Gastrocnemius medialis (tissue), 4 donors: ENCODE measurements at places on chromosomes 5 and 9.
A peak's percentile ranks its signal among the peaks of the same experiment; 100 is the strongest.

DNA sequence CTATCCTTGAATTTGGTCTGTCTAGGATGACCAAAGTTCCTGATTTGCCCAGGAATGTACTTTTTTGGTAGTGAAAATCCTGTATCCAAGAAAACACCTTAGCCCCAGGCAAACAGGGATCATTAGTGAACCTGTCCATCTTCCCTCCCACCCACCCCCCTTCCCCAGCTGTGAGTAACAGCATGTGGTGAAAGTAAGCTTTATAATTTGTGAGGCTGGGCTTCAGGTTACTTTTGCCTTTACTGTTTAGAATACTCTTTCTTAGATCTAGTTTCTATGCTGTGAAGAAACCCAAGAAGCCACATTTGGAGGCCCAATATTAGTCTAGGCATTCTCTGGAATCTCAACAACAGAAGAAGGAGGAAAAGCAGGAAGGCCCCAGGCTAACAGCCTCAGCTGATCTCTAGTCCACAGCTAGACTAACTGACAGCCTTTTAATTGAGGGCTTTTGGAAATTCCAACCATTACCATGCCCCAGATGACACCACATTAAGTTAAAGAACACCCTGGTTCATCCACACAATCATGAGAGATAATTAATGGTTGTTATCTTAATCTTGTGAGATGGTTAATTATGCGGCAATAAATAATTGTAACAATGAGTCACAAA lies 703.0 kb upstream of the NUDT12 start:
- no peak for DNase-seq

- DNase-seq, result no peak
Measured at GRCh38 chr5:173742432-173742816, 126.0 kb upstream of the BOD1 start.

GRCh38 chr9:111399772-111400563 lies 69.9 kb upstream of the OR2K2 start:
- no peak for DNase-seq

- no peak for DNase-seq
Measured at GRCh38 chr9:137301081-137301947, 757 bp downstream of the NRARP start.

GRCh38 chr5:95261437-95262175 lies 23.3 kb downstream of the MCTP1 start:
- DNase-seq, result no peak

DNA sequence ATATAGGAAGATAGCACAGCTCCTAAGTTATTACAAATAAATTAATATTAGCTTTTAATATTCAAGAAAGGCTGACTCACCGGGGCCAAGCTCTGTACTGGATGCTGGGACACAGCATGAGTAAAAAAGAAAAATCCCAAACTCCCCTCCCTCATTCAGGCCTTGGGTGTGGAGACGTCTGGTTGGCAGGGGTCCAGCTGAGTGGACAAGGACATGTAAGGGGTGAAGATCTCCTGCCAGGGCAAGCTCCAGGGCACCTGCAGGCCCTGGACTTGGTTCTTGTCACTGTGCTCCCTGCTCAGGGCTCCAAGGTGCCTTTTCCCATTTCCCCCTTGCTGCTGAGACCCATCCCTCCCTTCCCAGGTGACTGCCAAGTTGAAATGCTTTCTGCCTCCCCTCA lies 388.5 kb downstream of the ENC1 start:
- DNase-seq, result no peak

DNA sequence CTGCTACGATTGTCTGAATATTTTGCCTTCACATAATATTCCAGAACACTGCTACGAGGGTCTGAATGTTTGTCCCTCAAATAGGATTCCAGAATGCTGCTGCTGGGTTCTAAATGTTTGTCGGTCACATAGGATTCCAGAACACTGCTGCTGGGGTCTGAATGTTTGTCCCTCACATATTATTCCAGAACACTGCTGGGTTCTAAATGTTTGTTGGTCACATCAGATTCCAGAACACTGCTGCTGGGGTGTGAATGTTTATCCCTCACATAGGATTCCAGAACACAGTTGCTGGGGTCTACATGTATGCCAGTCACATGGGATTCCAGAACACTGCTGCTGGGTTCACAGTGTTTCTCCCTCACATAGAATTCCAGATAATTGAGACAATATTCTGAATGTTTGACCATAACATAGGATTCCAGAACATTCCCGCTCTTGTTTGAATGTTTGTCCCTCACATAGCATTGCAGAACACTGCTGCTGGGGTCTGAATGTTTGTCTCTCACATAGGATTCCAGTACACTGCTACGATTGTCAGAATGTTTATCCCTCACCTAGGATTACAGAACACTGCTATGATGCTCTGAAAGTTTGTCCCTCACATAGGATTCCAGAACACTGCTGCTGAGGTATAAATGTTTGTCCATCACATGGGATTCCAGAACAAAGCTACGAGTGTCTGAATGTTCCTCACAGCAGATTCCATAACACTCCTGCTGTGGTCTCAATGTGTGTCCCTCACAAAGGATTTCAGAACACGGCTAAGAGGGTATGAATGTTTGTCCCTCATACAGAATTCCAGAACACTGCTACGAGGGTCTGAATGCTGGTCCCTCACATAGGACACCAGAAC lies 201.8 kb downstream of the FOXD4L6 start:
- no peak for DNase-seq

DNA sequence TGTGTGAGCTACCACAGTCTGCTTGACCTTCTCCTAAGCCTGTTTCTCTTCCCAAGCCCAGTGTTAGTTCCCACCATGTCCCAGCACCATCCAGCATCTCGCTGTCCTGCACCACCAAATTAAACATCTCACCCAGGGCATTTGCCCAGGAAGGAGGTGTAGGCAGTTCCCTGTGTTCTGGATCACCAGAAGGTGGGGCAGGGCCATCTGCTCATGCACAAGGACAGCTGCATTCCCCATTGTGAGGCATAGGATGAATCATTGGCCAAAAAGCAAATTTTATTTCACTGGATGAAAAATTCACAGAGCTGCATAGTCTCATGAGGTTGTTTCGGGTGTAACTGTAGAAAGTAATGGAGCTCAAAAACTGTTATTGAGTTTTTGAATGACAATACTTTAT lies 89.5 kb upstream of the GRIA1 start:
- no peak for DNase-seq

DNA sequence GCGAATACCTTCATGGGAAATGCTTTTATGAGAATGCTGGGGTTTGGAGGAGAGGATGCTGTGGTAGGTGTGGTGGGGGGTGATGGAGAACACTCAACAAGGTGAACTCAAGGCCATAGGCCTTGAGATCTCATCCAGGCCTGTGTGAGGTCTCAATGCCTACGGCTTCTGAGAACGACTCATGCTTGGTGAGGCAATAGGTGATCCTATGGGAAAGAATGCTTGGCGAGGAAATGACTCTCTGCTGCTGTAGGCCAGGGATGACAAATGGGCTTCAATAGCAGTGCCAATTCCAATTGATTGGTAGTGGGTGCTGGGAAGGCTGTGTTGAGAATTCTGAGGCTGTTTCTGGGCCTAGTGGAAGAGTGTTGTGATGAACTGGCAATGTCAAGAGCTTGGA lies 280.2 kb upstream of the CLINT1 start:
- no peak for DNase-seq

DNA sequence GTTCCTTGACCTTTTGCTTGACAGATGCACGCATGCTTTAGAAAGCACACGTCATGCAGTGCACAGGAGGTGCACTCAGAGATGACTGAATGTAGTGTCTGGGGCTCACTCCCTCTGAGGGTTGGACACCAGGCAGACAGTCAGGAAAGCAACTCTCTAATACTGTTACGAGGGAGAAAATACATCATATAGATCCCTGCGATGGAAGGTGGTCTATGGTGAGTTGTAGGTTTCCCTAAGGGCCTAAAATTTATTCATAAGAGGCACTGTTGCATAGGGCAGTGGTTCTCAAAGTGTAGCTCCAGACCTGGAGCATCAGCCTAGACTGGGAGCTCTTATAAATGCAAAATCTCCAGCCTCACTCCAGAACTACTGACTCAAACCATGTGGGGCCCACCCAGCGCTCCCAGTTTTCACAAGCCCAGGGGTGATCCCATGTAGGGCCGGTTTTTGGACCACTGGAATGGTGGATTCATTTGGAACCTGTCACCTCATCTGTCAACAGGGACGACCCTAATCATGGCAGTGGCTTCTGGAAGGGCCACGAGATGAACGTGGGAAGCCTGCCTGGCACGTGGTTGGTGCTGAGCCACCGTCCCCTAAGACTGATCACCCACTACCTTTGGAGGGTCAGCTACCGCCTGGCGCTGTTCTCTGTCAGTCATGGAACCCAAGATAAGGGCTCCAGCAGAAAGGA lies 16.8 kb upstream of the PHF19 start:
- DNase-seq, result no peak

DNA sequence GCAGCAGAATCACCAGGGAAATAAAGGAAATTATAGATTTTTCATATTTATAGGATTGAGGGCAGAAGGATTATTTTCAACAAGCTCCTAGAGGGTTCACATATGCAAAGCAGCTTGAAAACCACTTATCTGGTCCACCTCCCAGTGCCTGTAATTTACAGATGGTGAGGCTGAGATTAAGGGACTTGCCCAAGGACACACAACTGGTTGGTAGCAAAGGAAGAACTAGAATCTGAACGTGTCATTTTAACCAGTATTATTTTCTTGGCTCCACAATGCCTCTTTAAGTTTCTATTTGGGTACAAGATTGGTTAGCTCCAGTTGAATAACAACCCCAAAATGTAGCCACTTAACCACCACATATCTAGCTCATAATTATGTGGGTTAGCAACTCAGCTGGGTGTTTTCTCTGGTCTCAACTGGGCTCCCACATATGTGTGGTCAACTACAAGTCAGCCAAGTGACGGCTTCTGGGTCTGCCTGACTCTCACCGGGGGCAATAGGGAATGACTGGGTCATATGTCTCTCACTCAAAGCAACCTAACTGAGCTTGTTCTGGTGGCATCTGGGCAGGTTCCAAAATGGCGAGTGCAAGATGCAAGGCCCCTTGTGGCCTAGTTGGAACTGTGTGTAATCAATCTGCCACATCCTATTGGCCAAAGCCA lies 127.7 kb downstream of the ZDHHC21 start:
- no peak for DNase-seq

- DNase-seq, result no peak
Measured at GRCh38 chr5:96924016-96924443, 11.8 kb upstream of the LNPEP start.

- DNase-seq, result no peak
Measured at GRCh38 chr5:56514245-56514644, 281.1 kb upstream of the ANKRD55 start.

DNA sequence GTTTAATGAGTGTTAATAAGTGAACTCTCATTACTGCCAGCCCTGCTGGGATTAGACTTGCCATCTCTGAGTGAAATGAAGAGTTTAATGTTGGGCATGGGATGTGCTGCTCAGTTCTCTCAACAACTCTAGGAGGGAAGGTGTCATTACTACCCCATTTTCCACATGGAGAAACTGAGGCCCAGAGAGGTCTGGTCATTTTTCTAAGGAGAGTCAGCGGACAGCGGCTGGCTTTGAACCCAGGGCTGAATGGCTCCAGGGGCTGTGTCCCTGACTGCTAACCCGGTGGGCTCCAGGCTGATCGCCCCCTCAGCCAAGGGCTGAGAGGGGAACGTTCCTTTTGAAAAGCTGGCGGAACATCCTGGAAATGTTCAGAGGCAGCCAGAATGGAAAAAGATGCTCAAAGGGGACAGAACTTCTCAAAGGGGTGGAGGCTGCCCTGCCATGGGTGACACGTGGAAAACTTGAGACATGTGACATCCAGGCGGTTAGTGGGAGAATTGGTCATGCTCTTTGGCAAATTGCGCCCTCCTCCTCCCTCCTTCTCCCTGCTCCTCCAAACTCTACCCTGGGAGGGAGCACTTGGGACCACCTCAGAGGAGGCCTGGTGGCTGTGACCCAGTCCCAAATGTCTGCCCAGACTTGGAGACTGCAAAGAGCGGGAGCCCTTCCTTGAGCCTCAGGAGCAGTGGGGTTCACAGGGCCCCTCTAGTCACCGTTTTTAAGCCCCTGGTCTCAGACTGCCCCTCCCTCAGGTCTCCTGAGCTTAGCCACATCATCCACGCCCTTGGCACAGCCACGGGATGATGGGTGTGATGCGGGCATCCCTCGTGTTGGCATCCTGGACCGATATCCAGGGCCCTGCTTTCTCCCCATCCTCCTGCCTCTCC lies 28.7 kb downstream of the DNM1 start:
- DNase-seq, result peak; percentile 51

GRCh38 chr5:17808566-17808965 lies 174.3 kb downstream of the TAF11L14 start:
- DNase-seq, result no peak

- DNase-seq, result no peak
Measured at GRCh38 chr5:117249086-117249815, 674.6 kb upstream of the SEMA6A start.

GRCh38 chr5:134171972-134172371 lies 4.8 kb downstream of the SKP1 start:
- DNase-seq, result no peak

DNA sequence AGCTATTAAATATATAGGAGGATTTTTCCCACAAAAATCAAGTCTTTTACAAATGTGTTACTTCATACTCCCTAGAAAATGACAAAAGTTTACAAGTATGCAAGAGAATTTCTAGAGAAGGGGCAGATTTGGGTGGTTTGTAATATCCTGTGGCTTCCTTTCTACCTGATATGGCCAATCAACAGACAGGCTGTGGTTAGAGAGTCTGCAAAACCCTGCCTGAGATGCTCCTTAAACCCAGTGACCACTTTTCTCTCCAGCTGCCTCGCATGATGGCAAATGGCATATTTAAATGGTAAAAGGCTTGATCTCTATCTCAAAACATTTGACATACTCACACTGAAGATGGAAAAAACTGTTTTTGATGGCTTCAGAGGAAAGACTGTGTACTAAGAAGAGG lies 550.1 kb upstream of the ZNF462 start:
- no peak for DNase-seq

GRCh38 chr5:97037819-97038218 lies 101.9 kb downstream of the LNPEP start:
- DNase-seq, result no peak

GRCh38 chr5:95984287-95984938 lies 22.8 kb upstream of the ELL2 start:
- no peak for DNase-seq

- no peak for DNase-seq
Measured at GRCh38 chr5:77065256-77065655, 21.8 kb downstream of the ZBED3 start.

DNA sequence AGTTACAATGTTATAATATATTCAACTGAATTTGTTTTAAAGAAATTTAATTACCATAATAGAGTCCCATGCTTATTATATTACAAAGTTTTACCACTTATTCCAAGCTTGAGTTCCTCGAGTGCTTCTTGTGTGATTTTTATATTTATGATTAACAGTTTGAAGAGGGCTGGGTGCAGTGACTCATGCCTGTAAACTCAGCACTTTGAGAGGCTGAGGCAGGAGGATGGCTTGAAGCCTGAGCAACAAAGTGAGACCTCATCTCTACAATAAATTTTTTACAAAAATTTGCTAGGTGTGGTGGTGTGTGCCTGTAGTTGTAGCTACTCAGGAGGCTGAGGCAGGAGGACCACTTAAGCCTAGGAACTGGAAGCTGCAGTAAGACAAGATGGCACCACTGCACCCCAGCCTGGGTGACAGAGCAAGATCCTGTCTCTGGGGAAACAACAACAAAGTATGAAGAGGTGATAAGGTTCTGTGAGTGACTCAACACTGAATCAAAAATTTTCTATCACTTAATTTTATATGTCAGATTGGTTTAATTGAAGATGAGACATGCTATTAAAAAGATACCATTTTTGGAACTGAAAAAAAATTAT lies 9.2 kb downstream of the POC5 start:
- DNase-seq, result no peak

GRCh38 chr5:45225571-45226031 lies 416.9 kb downstream of the MRPS30 start:
- no peak for DNase-seq
